ENCODE measurements at places on chromosomes 13 and 19.

DNA sequence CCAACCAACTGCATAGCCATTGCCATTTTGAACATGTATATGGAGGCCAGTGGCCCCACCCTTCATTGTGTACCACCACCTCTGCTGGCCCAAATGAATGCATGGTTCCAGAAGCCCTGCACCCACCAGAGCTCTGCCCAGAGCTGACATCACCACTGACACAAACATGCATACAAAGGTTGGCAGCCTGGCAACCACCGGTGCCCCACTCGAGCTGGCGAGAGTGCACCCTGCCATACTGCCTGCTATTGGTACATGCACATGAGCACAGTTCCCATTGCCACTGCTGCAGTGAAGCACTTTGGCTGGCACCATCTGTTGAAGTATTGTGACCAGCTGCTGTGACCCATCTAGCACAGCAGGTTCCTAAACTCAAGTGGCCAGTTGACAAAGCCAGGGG is 1564.9 kb downstream of the OLFM4 start:
- DNase-seq = no peak

DNA sequence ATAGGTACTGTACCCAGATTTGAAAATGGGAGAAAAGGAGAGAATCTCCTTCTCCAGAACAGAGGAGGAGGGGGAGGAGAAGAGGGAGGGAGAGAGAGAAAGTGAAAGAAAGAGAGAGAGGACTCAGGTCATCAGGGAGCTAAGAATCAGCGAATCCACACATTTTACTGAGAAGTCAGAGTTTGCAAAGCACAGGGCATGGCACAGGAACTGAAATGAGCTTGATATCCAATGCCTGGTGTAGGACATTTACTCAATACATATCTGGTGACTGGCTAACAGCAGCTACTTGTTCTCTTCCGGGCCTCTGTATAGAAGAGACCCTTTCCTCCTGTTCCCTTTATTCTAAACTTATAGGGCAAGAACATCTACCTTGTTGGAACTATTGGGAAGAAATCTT is 375.1 kb downstream of the KLF5 start:
- DNase-seq = no peak

GRCh38 chr13:97261254-97262005 is 39.3 kb downstream of the MBNL2 start:
- DNase-seq = no peak

DNA sequence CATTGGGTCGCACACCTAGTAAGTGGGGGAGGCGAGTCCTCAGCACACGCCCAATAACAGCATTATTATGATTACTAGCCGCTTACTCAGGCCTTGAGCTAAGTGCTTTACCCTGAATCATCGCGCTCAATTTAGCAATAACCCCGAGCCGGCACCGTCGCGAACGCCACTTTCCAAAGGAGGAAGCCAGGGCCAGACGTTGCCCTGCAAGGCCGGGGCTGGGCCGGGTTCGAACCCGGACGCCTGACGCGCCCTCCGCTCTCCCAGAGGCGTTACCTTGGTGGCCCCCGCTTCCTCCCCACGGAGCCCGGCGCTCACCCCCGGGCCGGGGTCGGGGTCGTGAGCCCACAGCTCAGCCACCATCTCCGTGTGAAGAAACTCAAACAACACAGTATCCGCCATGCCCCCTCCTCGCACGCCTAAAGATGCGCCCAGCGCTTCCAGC is at the start of gene TRAPPC6A:
Gene TRAPPC6A, minus strand, starts transcription at position 421 of the 445 bp plus-strand sequence. Its CDS starts 19 bp downstream, at position 402.
- DNase-seq = no peak

DNA sequence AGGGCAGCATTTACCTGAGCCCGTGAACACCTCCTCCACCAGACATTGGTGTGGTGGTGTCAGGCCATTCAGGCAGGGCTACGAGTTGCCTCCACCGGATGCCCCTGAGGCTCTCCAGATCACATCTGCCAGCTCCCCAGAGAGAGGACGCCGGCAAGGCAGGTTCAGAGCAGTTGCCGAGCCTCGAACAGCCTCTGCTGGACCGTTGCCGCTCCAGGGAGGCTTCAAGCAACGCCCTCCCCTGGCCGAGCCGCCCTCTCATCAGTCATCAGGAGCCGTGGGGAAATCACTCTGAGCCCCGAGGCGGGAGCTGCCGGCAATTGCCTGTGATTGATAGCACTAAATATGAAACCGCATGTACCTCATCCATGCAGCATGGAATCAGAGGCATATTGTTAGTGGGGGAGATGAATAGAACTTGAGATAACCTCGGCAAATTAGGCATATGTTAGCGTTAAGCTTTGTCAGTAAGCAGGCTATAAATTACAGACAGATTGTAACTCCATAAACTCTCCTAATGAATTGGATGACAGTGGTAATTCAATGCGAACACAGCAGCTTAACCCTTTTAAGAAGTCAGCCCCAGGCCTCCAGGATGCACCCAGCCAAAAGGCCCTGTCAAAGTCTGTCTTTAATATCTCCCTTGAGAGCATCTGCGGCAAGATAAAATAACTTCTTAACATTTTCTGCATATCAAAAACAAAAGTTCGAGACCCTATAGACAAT is 29.8 kb upstream of the SPACA7 start:
- no peak for DNase-seq

- DNase-seq = no peak
Observed at GRCh38 chr13:49279112-49279511, 31.4 kb downstream of the CDADC1 start.

GRCh38 chr13:51643105-51643881 is 59.0 kb downstream of the WDFY2 start:
- no peak for DNase-seq

- DNase-seq = no peak
Observed at GRCh38 chr19:31717269-31717923, 368.2 kb upstream of the TSHZ3 start.

DNA sequence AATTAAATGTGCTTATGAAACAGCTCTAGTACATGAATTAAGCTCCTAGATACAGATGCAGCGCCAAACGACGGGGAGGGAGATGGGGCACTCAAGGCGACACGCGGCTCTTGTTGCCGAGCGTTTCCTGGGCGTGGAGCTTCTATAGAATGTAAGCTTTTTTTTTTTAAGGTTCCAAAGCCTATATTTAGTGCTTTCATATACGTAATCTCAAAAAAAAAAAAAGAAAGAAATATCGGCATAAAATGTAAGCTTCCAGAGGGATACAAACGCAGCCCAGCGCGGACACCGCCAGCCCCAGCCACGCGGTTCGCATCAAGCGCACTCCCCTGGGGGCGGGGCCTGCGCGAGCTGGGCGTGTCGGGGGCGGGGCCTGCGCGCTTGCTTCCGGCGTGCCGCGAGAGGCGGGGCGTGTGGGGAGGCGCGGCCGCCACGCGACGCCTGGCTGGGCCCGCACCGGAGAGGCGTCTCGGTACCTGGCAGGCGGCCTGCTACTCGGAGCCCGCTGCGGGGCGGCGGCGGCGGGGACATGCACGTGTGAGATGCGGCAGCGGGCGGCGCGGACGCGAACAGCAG is at the start of gene URI1:
Gene URI1, plus strand, starts transcription at position 412 of the 576 bp plus-strand sequence. CDS start 309 bp downstream, outside the sequence.
- peak; percentile 97 for DNase-seq

- DNase-seq = no peak
Observed at GRCh38 chr13:108427355-108427754, 157.8 kb downstream of the TNFSF13B start.

DNA sequence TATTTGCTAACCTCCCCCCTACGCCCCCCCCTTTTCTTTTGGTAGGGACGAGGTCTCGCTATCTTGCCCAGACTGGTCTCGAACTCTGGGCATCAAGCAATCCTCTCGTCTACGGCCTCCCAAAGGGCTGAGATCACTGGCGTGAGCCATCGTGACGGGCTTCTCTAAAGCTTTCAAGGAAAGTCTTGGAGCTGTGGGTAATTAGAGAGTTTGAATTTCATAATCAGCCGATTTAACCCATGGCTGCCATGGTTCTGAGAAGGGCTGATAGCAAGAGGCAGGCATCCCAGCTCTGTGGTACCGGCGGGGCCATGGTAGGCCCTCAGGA is 679 bp upstream of the ABHD8 start:
- no peak for DNase-seq

- no peak for DNase-seq
Observed at GRCh38 chr13:30806784-30807183, 71.4 kb downstream of the ALOX5AP start.

DNA sequence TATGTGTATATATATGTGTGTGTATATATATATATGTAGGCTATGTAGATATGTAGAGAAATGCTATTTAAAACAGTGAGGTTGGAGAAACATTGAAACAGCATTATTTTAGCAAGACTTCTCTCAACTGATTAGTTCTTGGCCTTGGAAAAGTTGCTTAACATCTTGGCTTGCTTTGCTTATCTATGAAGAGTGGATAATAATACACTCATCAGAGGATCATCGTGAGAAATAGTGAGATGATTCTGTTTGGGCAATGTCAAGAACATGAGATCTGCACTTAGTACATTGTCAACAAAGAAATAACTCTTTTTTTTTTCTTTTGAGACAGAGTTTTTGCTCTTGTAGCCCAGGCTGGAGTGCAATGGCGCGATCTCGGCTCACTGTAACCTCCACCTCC is 128.3 kb downstream of the KLF5 start:
- no peak for DNase-seq

DNA sequence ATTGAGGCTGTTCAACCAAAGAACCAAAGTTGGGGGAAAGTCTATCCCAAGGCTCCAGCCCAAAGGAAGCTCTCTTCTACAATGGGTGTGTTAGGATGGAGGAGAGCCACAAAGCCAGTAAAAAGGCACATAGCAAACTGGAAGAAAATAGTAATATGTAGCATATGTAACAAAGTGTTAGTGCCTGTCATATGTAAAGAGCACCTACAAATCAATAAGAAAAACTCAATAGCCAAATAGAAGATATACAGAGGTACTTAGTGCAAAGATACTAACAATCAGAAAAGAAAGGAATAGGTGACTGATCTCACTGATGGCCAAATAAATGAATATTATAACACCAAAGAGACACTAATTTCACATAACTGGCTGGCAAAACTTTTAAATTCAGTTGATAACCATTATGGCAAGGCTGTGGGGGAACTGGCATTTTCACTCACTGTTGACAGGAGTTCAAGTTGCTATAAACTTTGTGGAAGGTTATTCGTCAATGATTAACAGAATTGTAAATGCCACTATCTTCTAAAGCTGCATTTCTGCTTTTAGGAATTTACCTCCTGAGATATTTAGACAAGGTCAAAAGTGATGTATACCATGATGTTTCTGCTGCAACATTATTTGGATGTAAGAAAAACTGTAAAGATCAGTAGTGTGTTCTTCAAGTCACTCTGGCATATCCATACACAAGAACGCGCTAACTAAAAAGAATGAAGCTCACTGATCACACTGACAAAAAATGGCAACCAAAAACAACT is 110.8 kb downstream of the GNG7 start:
- no peak for DNase-seq

- DNase-seq = no peak
Observed at GRCh38 chr13:73212482-73212881, 153.7 kb downstream of the KLF5 start.

- DNase-seq = no peak
Observed at GRCh38 chr13:75789451-75790197, 153.5 kb downstream of the LMO7 start.

DNA sequence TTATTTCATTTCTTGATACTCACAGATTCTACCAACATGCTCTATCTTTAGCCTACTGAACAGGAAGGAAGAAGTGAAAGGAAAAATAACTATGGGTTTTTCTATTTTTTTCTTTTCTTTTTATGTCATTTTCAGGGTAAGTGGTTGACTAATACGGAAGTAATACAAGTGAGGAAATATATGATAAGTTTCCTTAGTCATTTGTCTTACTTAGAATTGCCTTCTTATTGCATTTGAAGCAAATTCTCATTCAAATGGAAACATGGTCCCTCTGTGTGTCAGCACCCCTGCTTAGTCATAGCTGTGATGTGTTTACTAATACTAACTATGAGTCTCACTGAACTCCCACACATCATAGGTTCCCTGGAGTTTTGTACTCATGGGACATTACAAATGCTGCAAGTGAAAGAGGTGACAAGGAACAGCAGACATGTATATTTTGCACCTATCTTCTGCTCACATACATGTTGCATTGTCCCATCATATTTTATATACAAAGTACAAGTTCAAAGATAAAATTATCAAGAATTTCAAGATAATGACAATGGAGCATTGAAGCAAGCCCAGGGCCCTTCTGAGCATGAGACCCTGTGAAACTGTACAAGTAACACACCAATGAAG is 60.1 kb downstream of the DCT start:
- DNase-seq = peak; percentile 15

GRCh38 chr13:57946361-57946760 is 314.8 kb downstream of the PCDH17 start:
- no peak for DNase-seq

DNA sequence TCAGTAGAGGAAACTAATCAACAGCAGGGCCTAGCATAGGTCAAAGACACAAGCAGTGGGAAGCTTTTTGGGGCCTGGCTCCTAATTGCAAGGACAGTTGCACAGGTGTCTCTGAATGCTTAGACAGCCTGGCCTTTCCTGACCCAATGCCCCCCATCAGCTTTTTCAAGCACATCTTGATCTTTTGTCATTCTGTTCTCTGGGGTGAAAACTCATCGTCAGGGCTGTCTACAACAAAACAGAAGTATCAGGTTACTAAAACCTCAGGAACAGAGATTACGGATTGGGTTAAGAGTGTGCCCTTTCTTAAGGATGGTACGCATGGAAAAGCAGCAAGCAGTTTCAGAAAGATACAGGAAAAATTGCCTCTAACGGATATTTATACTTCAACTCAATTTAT is 8.3 kb upstream of the ZNF254 start:
- DNase-seq = no peak

DNA sequence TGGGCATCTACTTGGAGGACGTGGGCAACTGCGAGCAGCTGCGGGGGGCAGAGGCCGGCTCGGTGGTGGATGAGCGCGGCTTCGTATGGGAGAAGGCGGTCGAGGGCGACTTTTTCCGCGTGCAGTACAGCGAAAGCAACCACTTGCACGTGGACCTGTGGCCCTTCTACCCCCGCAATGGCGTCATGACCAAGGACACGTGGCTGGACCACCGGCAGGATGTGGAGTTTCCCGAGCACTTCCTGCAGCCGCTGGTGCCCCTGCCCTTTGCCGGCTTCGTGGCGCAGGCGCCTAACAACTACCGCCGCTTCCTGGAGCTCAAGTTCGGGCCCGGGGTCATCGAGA is 10.3 kb upstream of the STRN4 start:
- no peak for DNase-seq

DNA sequence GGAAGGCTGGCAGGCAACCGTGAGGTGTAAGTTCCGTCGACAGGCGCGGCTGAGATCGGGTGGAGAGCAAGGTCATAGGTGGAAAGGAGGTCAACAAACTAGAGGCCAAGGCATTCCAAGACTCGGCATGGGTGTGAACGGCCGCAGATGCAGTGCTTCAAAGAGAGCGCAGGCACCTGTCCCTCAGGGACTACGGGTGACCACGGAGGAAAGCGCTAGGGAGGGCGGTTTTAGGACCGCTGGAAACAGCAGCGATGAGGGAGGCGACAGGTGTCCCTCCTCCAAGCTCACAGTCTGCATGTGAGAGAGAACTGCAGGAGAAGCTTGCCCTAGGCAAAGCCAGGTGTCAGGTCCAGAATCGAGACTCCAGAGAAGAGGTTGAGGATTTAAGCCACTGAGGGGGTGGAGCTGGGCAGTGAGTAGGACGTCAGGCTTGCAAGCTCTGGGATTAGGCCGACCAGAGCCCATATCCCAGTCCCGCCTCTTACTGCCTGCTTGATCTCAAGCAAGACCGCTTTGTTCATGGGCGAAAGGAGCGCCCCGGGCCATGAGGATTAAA is 1.6 kb upstream of the MLNR start:
- no peak for DNase-seq

- no peak for DNase-seq
Observed at GRCh38 chr13:68440874-68441273, 1210.7 kb upstream of the PCDH9 start.
